GM19239 (cell line): ENCODE measurements at places on chromosomes 13 and 19.

GRCh38 chr19:45404557-45405434, at the start of gene PPP1R13L:
TSS of gene PPP1R13L (minus strand) at chr19:45405069. CDS start at chr19:45398318, 6,751 bp downstream.
- no peak for DNase-seq

DNA sequence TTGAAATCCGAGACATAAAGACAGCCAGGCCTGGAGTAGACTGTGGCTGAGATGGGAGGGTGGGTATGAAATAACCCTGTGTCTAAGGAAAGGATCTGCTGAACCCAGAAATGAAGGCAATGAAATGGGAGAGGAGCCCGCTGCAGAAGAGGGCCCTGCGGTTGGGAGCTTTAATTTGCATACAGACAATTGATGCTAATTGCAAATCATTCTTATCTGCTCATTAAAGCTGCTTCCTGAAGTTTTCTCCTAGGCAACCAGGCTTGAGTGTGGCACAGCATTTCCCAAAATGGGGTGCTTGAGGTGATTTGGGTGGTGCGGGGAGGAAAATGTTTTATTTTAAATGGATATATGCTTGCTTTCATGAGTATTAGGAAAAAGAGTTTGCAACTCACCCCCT, 55.4 kb downstream of the DPF1 start:
- no peak for DNase-seq

DNA sequence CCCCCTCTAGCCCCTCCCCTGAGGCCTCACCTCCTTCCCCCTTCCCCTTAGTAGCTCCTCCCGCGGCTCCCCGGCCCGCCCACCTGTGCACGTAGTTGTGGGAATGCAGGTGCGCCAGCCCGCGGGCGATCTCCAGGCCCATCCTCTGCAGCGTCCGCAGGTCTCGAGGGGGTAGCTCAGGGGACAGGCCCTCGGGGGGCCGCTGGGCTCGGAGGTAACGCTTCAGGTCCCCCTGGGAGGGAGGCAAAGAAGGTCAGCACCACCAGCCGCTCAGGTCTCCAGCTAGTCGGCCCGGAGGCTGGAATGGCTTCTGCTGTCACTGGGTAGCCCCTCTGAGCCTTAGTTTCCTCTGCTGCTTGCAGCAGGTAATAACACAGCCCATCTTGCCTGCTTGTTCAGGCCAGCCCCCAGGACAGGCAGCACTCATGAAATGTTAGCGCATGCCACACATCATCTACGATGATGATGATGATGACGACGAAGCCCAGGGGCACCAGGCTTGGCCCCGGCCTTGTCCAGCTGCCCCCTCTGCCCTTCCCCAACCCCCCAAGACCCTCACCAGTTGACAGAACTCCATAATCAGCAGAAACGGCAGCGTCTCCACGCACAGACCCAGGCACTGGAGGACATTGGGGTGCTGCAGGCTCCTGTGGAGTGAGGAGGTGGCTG, 9.2 kb downstream of the LMTK3 start:
- no peak for DNase-seq

DNA sequence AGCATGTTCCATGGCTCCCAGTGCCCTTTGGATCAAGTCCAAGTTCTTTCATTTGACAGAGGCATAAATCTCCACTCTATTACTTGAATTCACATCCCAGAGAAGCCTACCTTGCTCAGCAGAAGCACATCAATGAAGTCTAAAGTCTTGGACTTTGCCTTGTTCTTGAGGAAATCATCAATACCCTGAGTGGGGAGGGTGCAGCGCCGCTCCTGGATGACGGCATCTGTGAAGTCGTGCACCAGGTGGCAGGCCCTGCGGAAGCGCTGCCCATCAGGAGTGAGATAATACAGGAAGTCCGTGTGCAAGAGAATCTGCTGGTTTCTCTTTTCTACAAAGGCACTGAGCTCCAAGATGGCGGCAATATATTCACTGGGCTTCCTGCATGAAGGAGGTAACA, 10.6 kb downstream of the CYP4F11 start:
- no peak for DNase-seq

DNA sequence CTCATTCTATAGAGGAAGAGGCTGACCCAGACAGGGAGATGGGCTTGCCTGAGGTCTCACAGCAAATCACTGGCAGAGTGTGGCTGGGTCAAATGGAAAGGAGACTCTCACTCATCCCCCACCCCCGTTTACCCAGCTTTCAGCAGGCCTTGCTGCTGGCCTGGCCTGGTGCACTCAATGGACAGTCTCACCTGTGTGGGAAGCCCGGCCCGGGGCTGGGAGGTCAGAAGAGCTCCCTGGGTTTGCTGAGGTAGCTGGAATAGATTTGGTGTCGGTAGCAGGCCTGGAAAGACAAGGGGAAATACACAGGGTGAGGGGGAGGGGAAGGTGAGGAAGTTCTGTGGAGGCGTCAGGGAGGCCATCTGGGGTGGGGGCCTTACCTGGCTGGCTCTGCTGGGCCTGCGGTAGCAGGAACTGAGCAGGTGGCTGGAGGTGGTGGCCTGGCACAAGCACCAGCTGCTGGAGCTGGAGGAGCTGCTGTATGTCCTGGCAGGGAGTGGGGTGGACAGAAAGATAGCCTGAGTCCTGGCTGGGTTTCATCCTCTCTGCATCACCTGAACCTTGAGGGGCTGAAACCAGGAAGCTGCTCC, 23.5 kb downstream of the ZNF574 start:
- no peak for DNase-seq

DNA sequence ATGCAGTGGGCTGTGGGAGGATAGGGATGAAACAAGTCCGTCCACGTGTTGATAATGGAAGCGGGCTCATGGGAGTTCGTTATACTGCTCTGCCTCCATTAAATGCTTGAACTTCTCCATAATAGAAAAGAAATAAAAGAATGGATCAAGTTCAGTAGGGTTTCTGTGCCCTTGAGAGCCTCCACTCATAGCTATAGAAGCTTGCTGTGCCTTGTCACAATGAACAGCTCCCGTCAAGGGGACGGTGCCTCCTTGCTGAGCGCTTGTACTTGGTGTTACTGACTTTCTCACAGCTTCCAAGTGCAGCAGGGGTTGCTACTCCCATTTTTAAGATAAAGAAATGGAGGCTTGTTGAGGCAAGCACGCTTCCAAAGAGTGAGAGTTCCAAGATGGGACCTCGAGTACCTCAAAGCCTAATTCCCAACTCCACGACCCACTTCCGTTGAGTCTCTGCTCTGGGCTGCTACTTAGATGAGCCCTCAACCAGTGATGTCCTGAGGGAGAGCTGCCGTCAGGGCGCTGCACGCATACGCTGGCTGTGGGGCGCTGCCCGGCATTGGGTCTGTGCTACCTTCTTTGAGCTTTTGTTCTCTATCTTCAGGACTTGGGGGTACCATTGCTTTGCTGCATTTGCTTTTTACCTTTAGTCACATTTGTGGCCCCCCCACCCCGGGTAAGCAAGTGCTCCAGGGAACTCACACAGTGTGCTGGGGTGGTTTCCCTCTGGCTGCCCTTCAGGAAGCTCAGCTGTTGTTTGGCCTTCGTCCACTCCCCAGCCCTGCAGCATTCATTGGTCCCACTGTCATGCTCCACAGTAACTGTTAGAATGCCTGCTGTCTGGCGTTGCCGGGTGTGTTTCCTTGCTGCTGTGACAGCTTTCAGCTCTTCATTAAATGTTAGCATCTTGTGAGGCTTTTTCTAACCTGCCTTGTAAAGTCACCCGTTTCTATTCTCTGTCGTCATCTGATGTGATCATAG, 9.5 kb downstream of the SNRNP70 start:
- DNase-seq, result no peak

DNA sequence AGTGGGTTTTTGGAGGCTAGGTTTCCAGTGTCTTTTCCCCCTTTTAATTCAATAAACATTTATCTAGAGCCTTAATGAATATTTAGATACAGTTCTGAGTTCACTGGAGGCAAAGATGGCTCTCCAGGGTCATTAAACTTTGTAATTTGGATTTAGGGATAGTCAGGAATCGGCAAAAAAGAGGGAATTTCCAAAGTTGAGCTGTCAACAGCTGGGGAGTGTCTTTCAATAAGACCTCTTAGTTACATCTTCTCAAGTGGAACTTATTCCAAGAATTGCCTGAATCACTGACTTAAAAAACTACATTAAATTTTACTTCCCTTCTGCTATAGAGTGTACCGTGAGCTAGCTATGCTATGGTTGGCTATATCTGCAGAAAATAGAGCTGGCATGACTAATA, 2.0 kb downstream of the LRCH1 start:
- no peak for DNase-seq

- DNase-seq, result no peak
These were observed 511.7 kb upstream of the MIR17HG start for GRCh38 chr13:90835826-90836225.

DNA sequence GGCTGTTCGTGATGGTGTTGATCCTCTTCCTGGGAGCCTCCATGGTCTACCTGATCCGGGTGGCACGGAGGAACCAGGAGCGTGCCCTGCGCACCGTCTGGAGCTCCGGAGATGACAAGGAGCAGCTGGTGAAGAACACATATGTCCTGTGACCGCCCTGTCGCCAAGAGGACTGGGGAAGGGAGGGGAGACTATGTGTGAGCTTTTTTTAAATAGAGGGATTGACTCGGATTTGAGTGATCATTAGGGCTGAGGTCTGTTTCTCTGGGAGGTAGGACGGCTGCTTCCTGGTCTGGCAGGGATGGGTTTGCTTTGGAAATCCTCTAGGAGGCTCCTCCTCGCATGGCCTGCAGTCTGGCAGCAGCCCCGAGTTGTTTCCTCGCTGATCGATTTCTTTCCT, 12.2 kb upstream of the C19orf33 start:
- no peak for DNase-seq

- no peak for DNase-seq
These were observed 6.9 kb downstream of the DCLK1 start for GRCh38 chr13:36124236-36124822.
